ENCODE measurements at places on chromosomes 2 and 18.
A peak's percentile ranks its signal among the peaks of the same experiment; 100 is the strongest.

DNA sequence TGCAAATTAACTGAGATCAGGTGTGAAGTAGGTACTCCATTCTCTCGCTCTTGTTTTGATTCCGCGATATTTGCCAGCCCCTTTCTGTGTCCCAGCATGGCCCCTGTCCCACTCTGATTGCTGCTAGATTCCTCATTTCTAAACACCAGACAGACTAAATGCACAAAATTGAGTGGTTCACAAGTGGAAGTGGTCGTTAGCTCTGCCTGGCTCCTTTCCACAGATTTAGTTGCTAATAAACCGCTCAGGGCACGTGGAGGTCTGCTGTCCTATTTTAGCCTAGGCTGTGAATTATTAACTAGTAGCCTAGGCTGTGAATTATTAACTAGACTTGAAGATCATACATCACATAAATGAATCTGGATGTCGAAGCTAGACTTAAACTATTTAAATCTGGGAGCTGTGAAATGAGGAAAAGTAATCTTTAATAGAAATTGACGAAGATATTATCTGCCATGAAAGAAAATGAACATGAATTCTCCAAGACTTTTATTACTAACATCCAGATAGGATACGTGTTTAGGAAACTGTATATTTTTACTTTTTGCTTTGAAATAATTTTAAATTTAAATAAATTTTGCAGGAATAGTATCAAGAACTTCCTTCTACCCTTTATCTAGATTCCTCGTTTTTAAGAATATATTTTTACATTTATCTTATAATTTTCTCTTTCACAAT, 3.7 kb downstream of the IL1RL2 start:
- no peak for DNase-seq

DNA sequence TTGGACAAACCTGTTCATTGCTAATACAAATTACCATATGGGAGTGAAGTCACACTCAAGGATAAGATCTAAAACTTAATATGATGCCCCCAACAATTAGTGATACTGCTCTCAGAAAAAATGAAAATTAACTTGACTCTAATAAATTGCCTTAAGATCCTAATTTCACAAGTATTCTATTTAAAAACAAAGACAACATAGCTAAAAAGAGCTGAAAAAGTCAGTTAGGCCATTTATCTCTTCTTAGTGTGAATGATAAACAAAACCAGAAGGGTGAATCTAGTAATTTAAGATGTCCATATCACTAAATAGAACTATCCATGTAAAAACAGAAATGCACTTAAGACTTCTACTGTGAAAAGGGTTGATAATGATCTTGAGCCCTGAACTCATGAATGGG, 53.4 kb downstream of the FN1 start:
- no peak for DNase-seq

DNA sequence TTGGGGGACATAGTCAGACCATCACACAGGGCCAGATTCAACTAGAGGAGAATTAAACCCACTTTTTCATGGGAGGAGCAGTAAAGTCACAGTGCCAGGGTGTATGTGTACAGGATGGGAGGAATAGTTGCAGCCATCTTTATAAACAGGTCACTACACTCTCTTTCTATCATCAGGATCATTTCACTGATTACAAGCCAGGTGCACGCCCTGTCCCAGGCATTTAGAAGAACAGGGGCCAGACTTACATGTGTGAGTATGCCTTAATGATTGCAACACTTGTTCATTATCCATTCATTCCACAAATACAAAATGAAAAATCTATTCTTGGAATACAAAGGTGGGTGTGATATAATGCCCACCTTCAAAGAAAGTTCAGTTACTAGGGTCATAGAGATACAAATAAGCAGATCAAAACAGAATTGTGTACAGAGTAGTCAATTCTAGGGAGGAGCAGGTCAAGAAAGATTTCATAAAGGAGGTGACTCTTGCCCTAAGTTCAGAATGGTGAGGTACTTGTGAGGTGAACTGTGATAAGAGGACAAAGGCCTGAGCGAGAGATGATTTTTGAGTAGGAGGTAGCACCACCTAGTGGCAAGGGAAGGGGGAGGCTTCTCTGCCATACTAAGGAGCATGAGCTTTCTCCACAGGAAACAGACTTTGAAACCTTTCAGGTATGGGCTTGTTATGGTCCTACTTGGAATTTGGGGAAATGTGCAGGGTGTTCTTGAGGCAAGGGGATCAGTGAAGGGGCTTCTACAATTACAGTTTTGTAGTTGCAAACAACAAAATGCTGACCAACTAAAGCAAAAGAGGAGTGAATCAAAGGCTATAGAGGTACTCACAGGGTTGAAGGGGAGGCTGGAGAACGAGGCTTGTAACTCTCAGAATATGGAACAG, 156.3 kb downstream of the SUCLG1 start:
- DNase-seq = peak; percentile 40

DNA sequence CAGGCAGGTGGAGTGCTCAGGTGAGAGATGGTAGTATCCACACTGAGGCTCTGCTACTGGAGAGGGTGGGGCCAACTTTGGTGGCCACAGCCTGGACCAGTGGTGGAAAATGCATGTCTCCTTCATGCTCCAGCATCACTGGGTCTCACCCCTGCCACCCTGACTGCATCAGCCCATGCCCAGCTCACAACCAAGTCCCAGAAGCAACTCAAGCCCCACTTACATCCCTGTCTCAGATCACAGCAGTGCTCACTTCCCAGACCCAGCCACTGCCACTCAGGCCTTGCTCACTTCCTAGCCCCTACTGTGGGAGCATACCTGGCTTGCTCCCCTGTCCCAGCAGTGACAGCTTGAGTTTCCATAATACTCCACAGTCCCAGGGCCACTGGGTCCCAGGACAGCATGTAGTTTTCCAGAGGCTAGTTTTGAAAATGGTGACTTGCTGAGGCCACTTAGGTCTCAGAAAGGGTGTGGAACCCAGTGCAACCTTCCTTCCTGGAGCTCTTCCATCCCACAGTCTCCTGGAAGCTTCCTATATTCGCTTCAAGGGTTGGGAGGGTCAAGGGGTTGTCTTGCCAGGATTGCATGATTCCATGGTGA, 58.8 kb downstream of the GPC1 start:
- DNase-seq = no peak

GRCh38 chr2:7847321-7847720, 834.5 kb upstream of the ID2 start:
- DNase-seq = no peak

DNA sequence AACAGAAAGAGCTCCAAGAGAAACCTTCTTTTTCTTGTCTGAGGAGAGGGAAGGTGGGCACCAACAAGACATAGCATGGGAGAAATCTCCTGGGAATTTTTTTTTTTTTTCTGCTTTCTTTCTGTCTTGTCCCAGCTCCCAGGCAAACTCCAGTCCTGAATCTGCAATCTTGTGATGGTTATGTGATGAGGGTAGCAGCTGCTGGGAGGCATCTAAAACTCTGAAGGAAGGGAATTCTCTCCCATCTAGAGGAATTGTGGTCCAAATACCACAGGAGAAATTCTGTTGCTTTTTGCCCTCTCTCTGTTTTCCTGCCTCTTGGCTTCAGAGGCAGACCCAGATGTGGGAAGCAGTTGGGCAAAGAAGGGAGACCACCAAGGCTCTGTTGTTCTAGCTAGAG, 16.7 kb downstream of the SCRN3 start:
- DNase-seq = no peak

- peak; percentile 37 for DNase-seq
Observed at GRCh38 chr2:145380436-145381017, 860.6 kb upstream of the ZEB2 start.

DNA sequence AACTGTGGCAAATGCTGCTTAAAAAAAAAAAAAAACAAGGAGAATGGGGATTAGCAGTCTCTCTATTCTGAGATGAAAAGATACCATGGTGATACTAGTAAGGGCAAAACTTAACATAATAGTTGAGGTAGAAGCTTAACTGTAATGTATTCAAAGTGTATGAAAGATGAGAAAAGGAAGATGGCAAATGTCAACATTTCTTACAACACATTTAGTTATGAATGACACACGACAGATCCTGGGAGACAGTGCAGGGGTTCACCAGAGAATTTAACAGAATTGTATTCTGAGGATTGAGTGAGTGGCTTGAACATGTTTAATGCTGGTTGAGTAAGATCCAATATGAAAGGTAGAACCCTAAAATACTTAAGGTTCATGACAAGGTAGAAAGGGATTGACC, 52.7 kb downstream of the CUL3 start:
- DNase-seq = no peak

DNA sequence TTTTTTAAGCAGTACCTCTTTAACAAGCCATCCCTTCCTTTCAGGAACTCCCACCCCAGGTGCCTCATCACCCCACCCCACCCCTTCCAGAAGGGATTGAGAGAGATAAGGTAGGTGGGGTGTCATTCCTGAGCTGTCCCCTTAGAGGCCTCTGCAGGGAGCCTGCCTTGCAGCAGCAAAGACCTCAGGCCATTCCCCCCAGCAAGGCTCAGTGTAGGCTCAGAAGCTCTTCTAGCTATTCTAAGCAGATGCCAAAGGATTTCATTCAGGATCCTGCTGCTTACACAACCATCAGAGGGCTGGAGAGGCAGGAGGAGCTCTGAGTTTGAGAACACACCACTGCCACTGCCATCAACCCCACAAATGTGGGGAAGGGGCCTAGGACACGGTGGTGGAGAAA, 5.8 kb upstream of the FIGLA start:
- DNase-seq = no peak

DNA sequence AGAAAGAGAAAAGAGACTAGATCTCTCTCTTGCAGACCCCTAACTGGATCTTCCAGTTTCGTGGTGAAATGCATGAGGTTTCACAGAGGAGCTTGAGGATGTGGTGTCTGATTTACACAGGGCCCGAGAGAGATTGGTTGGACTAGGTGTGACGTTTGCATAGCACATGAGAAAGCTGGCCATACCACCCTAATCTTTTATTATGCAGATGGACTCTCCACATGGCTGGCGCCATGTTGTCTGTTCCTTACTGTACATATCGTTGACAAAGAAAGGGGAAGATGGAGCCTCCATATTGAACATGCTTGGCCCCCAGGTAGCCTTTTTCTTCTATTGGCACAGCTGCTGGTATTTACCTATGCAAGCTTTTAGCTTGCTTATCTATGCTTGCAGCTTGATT, 27.5 kb upstream of the PGAP1 start:
- no peak for DNase-seq

DNA sequence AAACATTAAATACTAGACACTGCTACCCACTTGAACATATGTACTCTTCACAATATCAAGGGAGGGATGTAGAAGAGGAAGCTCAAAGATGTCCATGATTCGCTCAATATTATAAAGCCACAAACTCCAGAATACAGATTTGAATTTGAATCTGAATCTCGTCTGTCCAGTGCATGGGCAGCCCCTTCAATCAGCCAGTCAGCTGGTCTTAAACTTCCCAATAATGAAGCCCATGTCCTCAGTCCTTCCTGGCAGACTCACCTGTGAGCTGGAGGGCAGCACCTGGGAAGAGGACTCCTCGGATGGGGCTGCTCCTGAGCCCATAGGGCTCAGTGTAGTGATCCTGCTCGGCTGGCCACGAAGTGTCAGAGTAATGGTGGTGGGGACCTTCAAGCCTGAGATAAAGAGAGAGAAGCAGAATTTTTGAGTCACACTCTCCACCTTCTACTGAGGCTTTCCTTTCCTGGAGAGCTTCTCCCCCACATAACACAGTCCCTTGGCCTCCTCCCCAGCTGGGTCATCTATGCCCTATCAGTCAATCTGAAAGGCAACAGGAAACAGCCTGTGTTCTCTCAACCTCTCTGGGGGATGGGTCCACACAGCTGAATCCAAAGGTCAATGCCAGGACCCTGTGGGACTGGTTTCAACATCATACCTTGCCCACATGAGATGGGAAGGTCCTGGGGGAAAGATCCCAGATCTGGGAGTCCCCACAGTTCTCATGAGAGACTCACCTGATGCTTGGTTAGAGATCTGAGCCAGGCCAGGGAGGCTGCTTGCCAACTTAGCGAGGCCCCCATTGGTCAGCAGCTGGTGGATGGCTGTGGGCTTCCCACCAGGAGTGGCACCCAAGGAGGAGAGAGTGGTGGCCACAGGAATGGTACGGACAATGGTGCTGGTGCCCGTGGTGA, 36.5 kb downstream of the KANSL3 start:
- no peak for DNase-seq

DNA sequence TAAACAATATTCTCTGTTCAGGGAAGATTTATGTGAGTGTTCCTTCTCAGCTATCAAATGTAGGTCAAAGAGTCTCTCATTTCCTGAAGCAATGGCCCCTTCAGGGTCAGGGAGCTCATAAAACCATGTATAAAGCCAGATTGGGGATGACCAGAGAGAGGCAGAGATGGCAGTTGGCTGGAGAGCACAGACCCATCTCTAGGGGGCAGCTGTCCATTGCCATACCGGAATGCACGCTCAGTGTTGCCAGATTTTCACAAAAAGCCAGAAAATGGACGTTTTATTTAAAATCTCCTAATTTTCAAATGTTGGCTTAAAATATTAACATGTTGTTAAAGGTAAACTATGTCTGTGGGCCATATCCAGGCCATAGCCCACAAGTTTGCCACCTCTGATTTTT, 1920.7 kb upstream of the CELF4 start:
- no peak for DNase-seq

GRCh38 chr2:230640540-230641011, 72.1 kb upstream of the CAB39 start:
- DNase-seq = no peak

DNA sequence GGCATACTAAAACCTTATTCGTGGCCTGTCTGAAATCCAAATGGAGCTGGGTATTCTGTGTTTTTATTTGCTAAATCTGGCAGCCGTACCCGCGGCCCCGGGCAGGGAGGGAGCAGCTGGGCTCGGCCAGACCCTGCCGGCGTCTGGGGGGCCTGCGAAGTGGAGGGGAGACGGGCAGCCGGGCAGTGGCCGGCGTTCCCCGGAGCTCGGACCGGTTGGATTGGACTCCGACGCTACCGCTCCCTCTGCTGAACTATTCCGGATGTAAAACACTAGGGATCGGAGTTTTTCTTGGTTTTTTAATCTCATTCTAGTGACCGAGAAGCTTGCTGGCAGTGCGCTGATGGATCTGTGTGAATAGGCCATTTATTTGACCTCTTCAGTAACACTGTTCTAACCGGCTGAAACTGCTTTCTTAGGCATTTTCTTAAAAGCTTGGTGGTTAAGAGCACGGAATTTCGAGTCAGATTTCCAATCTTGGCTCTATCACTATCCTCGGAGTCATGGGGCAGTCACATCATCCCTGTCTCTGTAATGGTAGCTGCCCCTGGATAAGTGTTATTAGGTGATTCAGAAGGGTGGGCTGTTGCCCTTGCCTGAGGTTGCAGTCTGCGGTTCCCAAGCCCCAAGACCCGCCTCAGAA, 694 bp downstream of the UNC50 start:
- peak; percentile 34 for DNase-seq

- no peak for DNase-seq
Observed at GRCh38 chr2:202094426-202094986, 21.5 kb downstream of the KIAA2012 start.

DNA sequence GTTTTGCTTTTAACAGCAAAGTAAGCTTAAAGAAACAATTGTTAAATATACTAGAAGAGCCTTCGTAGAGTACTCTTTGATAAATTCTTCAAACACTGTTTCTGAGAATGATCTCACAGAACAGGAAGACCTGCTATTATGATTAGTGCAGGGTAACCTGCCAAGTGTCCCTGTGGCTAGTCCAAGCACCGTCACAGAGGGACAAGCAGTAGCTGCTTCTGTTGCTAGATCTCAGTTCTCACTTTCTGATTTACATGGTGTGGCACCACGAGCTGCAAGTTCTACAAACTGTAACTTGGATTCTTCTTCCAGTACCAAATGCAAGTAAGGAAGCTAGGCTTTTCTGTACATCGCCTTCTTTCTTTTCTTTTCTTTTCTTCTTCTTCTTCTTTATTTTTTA, 121.5 kb downstream of the PIEZO2 start:
- no peak for DNase-seq

Data from SW 1271 (cell line).